Right atrium auricular region (tissue), 2 donors: ENCODE measurements at places on chromosomes 6 and 20. TPM values are rescaled to one million over a fixed set of nuclear protein-coding genes. Genes with fewer than 3 reads are reported as not detected.
A peak's percentile ranks its signal among the peaks of the same experiment; 100 is the strongest.

Gene LAMA2
- total RNA-seq, result 166 TPM

Gene CGA
- 0.52 TPM for total RNA-seq

DNA sequence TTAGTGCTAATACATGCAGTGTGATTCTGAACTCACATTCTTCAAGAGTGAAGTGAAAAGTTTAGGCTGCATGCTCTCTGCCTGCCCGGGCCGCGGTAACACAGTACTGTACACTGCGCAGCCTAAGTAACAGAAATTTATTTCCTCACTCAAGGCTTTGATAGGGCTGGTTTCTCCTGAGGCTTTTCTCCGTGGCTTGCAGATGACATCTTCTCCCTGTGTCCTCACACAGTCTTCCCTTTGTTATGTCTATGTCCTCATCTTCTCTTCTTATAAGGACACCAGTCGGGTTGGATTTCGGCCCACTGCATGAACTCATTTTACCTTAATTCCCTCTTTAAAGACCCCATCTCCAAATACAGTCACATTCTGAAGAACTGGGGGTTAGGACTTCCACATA lies 51.1 kb upstream of the TMEM170B start:
- H3K4me3 ChIP-seq, result no peak overlapping the region
- DNase-seq, result no peak
- H3K27me3 ChIP-seq, result no peaks in the 10 kb centered on the region
- no peak overlapping the region for H3K27ac ChIP-seq
- H3K4me1 ChIP-seq, result no peaks in the 10 kb centered on the region

Gene NR2E1
- not detected for total RNA-seq

- no peaks in the 10 kb centered on the region for H3K36me3 ChIP-seq
- no peak for DNase-seq
- no peaks in the 10 kb centered on the region for H3K27me3 ChIP-seq
- no peak overlapping the region for H3K4me3 ChIP-seq
- H3K27ac ChIP-seq, result no peak overlapping the region
- no peaks in the 10 kb centered on the region for H3K4me1 ChIP-seq
Measured at GRCh38 chr6:148250975-148251685, 91.5 kb upstream of the SASH1 start.

Gene TCF15
- 4.9 TPM for total RNA-seq

DNA sequence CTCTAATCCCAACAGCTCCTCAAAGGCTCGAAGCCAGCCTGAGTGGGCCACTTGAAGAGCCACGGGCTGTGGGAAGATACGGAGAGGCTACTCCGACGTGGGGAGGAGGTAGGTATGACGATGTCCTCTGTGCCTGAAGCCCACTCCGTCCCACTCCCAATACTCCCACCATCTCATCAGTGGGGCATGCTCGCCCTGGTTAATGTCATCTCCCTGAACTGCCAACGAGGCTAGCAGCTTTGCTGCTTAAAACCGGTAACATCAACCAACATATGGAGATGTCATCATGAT lies 11.1 kb downstream of the NRN1 start:
- peaks cover 32% of the 10 kb centered on the region for H3K4me1 ChIP-seq
- peaks cover 56% of the 10 kb centered on the region for H3K27me3 ChIP-seq
- H3K27ac ChIP-seq, result peak overlapping the region; percentile 13
- DNase-seq, result no peak
- H3K4me3 ChIP-seq, result peak overlapping the region; percentile 53
- H3K36me3 ChIP-seq, result no peaks in the 10 kb centered on the region

Gene ADNP
- total RNA-seq, result 34.3 TPM

GRCh38 chr6:88952065-88952704 lies 11.2 kb downstream of the RNGTT start:
- no peaks in the 10 kb centered on the region for H3K27me3 ChIP-seq
- no peaks in the 10 kb centered on the region for H3K4me1 ChIP-seq
- DNase-seq, result no peak
- H3K4me3 ChIP-seq, result no peak overlapping the region
- no peaks in the 10 kb centered on the region for H3K36me3 ChIP-seq
- no peak overlapping the region for H3K27ac ChIP-seq

Gene CTAGE9
- total RNA-seq, result not detected

DNA sequence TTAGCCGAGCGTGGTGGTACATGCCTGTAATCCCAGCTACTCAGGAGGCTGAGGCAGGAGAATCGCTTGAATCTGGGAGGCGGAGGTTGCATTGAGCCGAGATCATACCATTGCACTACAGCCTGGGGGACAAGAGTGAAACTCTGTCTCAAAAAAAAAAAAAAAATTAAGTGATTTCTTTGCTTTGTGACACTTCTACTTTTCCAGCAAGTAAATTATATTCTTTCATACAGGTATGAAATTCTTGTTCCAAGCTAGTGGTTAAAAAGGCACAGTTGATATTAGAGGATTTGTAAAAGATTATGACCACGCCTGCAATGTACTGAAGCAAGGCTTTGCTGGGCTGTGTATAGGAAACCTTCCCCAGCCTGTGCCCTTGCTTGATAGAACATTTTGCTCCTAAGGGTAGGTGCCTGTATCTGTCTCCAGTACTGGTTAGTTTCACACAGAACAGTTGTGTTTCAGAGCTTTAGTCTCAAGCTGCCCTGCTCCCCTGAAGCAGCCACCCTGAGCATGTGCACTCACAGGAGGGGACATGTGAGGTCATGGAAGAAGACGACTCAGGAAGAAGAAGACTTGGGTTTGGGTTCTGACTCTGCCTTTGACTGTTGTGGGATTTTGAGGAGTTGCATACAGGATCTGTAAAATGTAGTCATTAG lies 10.2 kb downstream of the PTPN1 start:
- no peak overlapping the region for H3K4me3 ChIP-seq
- H3K27ac ChIP-seq, result no peak overlapping the region
- no peak for DNase-seq
- no peaks in the 10 kb centered on the region for H3K27me3 ChIP-seq

DNA sequence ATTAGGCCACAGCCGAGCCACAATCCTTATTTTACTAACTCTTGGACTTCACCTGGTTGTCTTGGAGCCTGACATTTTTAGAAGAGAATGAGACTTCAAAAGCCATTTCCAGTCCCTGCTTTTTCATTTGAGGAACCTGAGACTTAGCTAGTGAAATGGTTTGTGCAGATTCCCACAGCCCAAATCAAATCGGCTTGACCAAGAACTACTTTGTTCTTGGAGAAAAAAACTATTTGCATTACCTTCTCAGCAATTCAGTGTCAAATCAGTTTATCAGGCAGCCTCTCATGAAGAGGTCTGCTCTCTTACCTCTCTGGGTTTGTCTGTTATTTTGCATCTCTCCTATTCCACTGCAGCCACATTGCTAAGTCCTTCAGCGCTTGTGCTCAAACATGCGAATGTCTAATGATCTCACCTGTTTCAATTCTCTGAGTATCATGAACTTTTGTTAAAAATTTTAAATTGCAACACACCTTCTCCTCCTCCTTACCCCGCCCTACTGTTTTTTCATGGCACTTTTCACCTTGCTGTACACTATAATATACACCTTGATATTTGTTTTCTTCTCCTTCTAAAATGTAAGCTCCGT lies 573 bp upstream of the IFNGR1 start:
- H3K4me1 ChIP-seq, result no peaks in the 10 kb centered on the region
- H3K27me3 ChIP-seq, result no peaks in the 10 kb centered on the region
- DNase-seq, result no peak
- no peaks in the 10 kb centered on the region for H3K36me3 ChIP-seq
- H3K27ac ChIP-seq, result peak overlapping the region; percentile 100
- peak overlapping the region; percentile 95 for H3K4me3 ChIP-seq

Gene CENPW
- total RNA-seq, result not detected

DNA sequence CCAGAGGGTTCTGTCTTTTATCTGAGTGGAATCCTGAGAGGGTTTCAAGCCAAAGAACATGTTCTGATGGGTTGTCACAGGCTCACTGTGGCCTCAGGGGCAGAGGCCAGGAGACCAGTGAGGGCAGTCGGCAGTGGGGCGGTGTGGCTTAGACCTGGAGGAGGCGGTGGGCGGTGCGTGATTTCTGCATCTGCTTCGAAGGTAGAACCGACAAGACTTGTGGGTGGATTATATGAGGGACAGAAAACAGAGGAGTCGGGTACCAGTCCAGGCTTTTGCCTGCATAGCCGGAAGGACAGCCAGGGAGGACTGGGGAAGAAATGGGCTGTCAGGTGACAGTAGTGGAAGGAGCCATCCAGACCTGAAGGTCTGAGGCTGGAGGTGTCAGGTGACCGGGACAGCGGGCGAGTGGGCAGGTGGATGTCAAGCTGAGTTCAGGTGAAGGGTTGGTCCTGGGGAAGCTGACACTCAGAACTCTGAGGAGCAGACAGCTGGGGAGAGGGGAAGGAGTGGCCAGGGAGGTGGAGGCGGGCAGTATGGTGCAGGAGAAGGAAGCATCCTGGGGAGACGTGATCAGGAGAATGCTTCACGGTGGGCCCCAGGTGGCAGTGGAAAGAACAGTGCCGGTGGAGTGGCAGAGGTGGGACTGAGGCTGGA lies 3.1 kb downstream of the CTSZ start:
- no peak overlapping the region for H3K4me3 ChIP-seq
- DNase-seq, result no peak
- H3K36me3 ChIP-seq, result peaks cover 36% of the 10 kb centered on the region
- peak overlapping the region; percentile 92 for H3K27ac ChIP-seq
- H3K4me1 ChIP-seq, result no peaks in the 10 kb centered on the region

Gene SPEF1
- total RNA-seq, result not detected

- peak within 1 kb of the TSS; percentile 97 for H3K27ac ChIP-seq
- peak within 1 kb of the TSS; percentile 76 for H3K4me3 ChIP-seq
- no peaks in the 10 kb centered on the region for H3K4me1 ChIP-seq
- no peaks in the 10 kb centered on the region for H3K27me3 ChIP-seq
Measured at GRCh38 chr20:45407783-45408645, at the start of gene DBNDD2. TSS of gene DBNDD2 (plus strand) at chr20:45408289. CDS start at chr20:45408468, 179 bp downstream.

- H3K27ac ChIP-seq, result no peak overlapping the region
- no peak overlapping the region for H3K4me3 ChIP-seq
- peaks cover 6% of the 10 kb centered on the region for H3K36me3 ChIP-seq
- H3K27me3 ChIP-seq, result no peaks in the 10 kb centered on the region
- DNase-seq, result no peak
Measured at GRCh38 chr6:28429781-28430180, 13.5 kb downstream of the ZSCAN23 start.

Gene KIF25
- not detected for total RNA-seq

- H3K36me3 ChIP-seq, result no peaks in the 10 kb centered on the region
- no peak for DNase-seq
- H3K27me3 ChIP-seq, result no peaks in the 10 kb centered on the region
- H3K27ac ChIP-seq, result no peak overlapping the region
- no peak overlapping the region for H3K4me3 ChIP-seq
- H3K4me1 ChIP-seq, result no peaks in the 10 kb centered on the region
Measured at GRCh38 chr20:36975099-36975818, 23.8 kb upstream of the SAMHD1 start.

Gene TCEA2
- total RNA-seq, result 17.8 TPM

Gene LATS1
- 13.7 TPM for total RNA-seq

GRCh38 chr6:10838794-10839333 lies 525 bp upstream of the MAK start:
- H3K27ac ChIP-seq, result no peak overlapping the region
- H3K4me1 ChIP-seq, result no peaks in the 10 kb centered on the region
- H3K36me3 ChIP-seq, result no peaks in the 10 kb centered on the region

Gene SAMD3
- total RNA-seq, result 0.67 TPM

GRCh38 chr6:134666125-134666524 lies 283.8 kb downstream of the ALDH8A1 start:
- H3K4me1 ChIP-seq, result no peaks in the 10 kb centered on the region
- no peak for DNase-seq
- H3K4me3 ChIP-seq, result no peak overlapping the region
- no peaks in the 10 kb centered on the region for H3K27me3 ChIP-seq

DNA sequence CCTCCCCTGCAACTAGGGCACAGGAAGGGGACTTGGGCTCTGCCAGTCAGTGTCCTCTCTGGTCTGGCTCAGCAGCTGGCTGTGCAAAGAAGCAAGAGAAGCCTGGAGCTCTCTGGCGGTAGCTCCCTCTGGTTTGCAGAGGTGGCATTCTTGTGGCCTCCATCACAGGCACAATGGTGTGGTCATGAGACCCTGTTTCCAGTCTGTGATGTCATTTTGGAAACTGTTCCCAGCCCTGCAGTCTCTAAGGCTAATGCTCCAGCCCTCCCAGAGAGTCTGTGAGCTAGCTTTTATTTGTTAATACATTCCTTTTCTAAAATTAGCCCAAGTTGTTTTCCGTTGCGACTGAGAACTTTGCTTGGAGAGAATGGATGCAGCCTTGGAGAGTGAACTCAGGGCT lies 69.5 kb upstream of the FOXQ1 start:
- no peaks in the 10 kb centered on the region for H3K36me3 ChIP-seq
- H3K27ac ChIP-seq, result no peak overlapping the region
- no peaks in the 10 kb centered on the region for H3K27me3 ChIP-seq

DNA sequence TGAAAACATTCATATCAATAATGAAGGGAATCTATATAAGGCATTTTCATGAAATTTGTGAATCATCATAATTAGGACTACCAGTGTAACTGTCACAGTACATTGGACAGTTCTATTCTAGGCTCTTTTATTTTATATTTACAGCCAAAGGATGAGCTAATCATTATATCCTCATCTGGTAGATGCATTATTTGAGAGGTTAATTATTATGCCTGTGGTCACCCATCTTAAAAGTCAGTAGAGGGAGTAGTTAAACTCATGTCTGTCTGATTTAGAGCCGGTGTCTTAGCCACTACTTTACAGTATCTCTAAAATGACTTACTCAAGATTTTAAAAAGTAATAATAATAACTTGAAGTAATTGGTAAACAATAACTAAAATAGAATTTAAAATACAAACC lies 899.3 kb upstream of the MAP3K7 start:
- no peak overlapping the region for H3K27ac ChIP-seq
- no peaks in the 10 kb centered on the region for H3K27me3 ChIP-seq
- H3K36me3 ChIP-seq, result no peaks in the 10 kb centered on the region
- no peak overlapping the region for H3K4me3 ChIP-seq
- DNase-seq, result no peak

DNA sequence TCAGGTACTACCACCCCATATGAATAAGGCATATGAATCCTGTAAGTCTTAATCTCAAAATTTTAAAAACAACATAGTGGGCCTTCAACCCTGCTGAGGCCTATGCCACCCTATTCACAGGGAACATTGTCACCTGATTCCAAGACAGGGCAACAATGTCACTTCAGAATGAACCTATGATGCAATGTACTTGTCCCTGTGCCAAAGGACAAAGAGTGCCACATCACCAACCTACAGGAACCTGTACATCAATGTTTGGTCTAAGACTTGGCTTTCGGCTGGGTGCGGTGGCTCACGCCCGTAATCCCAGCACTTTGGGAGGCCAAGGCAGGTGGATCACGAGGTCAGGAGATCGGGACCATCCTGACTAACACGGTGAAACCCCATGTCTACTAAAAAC lies 318.5 kb upstream of the JARID2 start:
- no peak for DNase-seq
- no peak overlapping the region for H3K4me3 ChIP-seq
- no peak overlapping the region for H3K27ac ChIP-seq
- H3K36me3 ChIP-seq, result no peaks in the 10 kb centered on the region
- no peaks in the 10 kb centered on the region for H3K4me1 ChIP-seq
- no peaks in the 10 kb centered on the region for H3K27me3 ChIP-seq

Gene BTN1A1
- total RNA-seq, result not detected

GRCh38 chr6:9225441-9225871 lies 790.1 kb upstream of the SLC35B3 start:
- no peak overlapping the region for H3K27ac ChIP-seq
- no peaks in the 10 kb centered on the region for H3K36me3 ChIP-seq
- no peaks in the 10 kb centered on the region for H3K27me3 ChIP-seq
- H3K4me3 ChIP-seq, result no peak overlapping the region

Gene IFNGR1
- 111 TPM for total RNA-seq

- no peak overlapping the region for H3K4me3 ChIP-seq
- DNase-seq, result no peak
- peaks cover 54% of the 10 kb centered on the region for H3K36me3 ChIP-seq
- no peak overlapping the region for H3K27ac ChIP-seq
Measured at GRCh38 chr6:18245642-18246041, 18.7 kb downstream of the DEK start.
